ENCODE measurements at places on chromosomes 5 and 9.
A peak's percentile ranks its signal among the peaks of the same experiment; 100 is the strongest.

- no peak for DNase-seq
Measured at GRCh38 chr9:27626244-27627187, 53.2 kb upstream of the C9orf72 start.

DNA sequence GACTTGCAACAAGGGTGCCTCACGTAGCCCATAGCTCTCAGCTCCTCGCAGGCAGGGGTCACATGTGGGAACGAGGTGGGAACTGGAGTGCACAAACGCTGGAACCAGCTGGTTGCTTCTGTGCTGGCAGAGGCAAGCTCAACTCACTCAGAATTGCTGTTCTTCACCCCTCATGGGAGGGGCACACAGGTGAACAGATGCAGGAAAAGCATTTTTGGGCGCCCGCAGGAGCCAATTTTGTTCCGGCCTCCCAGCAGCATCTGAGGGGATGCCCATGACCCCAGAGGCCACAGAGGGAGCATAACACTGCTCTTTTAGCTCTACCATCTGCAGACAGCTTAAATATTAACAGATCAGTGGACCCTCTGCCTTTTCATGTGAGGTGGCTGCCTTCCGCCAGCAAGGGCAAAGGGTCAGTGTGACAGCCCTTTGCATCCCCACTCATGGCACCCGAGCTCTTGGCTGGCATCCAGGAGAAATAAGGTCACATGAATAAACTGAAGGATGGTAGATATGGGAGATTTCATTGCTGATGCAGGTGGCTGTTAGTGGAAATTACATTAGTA is 196.2 kb downstream of the SLCO4C1 start:
- DNase-seq, result no peak

DNA sequence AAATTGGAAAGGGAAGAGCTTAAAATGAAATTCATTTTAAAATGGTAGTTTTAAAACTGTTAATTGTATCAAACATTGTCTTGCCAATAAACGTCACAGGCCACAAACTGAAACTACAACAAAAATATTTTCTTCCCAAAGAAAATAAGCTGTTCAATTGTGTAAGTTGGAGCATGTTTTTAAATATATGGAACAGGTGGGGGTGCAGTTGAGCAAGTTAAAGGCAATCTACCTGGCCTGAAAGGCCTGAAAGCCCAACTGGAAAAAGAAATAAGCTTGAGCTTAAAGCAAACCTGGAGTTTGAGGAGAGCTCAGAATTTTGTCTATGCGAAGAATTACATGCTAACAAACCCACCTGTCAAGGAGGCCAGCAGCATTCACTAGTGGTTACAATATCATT is 439.5 kb downstream of the ACTL7B start:
- DNase-seq, result no peak

GRCh38 chr5:164191240-164191639 is 685.8 kb downstream of the MAT2B start:
- peak; percentile 62 for DNase-seq

GRCh38 chr5:20213803-20214202 is 225.8 kb upstream of the CDH18 start:
- DNase-seq, result no peak

DNA sequence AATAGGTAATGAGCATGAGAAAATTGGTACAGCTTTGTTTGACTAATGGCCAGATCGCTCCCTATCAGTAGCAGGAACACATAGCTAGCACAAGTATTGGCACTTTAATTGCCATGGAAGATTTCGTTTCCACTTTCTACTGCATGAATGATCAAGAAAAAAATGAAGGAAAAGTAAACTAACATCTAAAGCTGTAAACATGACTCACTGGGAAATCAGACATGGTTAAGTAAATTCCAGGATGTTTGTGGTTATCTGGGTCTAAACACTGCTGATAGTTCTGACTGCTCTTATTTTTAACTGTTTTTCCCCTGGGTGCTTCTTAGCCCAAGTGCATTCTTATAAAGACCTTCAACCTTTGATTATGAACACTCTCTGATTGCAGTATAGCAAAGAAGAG is 388.9 kb downstream of the NR2F1-AS1 start:
- peak; percentile 45 for DNase-seq

DNA sequence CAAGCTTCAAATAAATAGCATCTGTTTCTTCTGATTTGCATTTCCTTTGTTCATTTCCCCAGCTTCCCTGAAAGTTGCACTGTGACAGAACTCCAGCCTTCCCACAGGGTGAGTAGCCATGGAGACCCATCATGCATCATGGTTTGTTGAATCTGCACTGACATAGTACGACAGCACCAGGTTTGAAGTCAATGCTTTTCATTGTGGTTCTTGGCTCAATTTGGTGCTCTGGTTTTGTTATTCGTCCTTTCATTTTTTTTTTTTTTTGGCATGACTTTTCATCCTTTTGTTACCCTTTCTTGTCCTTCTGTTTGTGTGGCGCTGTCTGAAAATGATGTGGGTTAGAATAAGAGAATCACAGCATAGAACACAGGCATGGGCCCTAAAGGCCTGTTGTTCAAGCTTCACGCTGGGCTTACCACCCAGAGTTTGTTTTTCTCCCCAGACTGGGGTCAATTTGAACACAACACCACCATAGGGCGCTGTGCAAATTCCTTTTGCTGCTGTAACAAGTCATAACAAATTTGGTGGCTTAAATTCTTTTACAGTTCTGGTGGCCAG is 206.2 kb upstream of the CDH10 start:
- no peak for DNase-seq

GRCh38 chr5:113692891-113693457 is 179.5 kb downstream of the YTHDC2 start:
- DNase-seq, result no peak

- no peak for DNase-seq
Measured at GRCh38 chr5:2047341-2047927, 164.7 kb upstream of the IRX4 start.

DNA sequence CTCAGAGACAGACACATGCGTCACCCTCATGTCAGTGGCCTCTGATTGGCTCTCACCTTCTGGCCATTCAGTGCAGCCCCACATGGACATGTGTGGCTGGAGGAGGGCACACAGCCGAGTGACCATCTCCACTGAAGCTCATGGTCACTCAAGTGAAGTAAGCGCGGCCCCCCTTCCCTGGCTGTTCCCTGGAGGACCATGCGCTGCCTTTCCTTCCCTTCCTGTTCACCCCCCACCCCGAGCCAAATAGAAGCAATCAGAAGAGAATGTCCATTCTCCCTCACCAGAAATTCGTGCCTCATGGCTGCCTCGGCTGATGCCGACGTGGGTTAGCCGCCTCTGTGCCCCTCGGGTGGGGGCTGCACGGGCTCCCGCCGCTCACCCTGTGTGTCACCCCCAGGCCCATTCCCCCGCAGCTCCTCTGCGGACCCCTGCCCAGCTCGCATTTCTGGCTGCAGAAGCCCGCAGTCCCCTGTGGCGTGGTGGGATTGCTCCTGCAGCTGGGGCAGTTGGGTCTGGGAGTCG is 12.5 kb upstream of the COL5A1 start:
- no peak for DNase-seq

DNA sequence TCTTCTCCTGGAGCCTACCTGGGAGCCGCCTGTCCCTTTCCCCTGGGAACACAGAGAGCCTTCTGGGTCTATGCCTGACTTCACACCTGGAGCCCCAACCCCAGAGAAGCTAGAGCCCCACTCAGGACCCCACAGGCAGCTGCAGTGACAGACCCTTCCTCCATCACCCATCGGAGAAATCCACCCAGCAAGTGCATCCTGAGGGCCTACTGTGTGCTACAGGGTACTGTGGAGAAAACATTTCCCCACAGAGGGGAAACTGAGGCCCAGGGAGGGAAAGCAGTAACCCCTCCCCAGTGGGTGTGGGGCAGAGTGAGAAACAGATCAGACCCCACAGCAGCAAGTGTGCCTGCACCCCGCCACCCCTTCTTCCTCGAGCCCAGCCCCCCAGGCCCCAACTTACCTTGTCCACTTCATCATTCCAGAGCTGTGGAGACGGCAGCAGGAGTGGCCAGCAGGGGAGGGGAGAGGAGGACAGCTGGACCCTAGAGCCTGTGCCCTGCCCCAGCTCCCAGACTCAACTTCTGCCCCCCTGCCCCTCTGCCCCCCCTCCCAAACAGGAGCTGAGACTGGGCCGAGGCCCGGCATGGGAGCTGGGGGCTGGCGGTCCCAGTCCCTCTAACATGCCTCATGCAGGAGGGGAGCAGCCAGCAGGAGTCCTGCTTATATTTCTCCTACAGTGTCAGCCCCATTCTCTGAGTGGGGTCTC is 17.7 kb downstream of the SH3GLB2 start:
- DNase-seq, result no peak

GRCh38 chr9:4618700-4619099 is 43.4 kb upstream of the PLPP6 start:
- no peak for DNase-seq

GRCh38 chr5:176725521-176726280 is 78.4 kb downstream of the TSPAN17 start:
- no peak for DNase-seq

DNA sequence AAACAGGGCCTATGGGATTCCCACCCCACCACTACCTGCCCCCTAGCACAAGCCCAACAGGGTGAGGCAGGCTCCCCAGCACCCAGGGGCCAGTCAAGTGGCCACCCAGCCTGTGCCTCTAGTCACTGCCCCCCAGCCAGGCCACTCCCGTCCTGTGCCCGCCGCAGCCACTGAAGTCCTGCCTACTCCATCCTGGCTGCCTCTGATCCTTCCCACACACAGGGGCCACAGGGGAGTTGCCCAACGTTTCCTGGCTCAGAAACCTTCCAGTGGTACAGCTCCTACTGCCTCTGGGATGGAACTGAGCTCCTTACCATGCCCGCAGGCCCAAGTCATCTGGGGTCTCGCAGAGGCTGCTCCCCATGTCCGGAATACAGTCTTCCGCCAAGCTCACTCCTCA is 70.2 kb upstream of the STXBP1 start:
- DNase-seq, result no peak

DNA sequence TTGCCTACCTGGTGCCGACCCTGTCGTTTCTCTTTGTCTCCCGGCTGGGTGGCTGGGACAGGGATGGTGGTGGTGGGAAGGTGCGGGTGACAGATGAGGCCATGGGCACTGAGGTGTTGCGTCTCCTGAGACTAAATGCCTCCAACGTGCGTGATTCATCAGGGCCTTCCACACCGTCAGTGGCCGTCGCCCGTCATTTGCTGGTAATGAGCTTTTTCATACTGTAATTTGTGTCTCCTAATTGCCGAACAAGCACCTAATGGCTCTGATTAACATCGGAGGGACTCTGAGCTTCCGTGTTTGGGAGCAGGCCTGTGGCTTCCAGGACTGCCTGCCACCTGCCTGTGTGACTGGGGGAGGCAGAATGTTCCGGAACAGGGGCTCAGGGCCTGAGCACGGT is 35.2 kb downstream of the RXRA start:
- no peak for DNase-seq

GRCh38 chr9:35114113-35114839 is 1.4 kb downstream of the ATOSB start:
- DNase-seq, result no peak

- DNase-seq, result no peak
Measured at GRCh38 chr5:143405849-143406098, 2.3 kb upstream of the NR3C1 start.

DNA sequence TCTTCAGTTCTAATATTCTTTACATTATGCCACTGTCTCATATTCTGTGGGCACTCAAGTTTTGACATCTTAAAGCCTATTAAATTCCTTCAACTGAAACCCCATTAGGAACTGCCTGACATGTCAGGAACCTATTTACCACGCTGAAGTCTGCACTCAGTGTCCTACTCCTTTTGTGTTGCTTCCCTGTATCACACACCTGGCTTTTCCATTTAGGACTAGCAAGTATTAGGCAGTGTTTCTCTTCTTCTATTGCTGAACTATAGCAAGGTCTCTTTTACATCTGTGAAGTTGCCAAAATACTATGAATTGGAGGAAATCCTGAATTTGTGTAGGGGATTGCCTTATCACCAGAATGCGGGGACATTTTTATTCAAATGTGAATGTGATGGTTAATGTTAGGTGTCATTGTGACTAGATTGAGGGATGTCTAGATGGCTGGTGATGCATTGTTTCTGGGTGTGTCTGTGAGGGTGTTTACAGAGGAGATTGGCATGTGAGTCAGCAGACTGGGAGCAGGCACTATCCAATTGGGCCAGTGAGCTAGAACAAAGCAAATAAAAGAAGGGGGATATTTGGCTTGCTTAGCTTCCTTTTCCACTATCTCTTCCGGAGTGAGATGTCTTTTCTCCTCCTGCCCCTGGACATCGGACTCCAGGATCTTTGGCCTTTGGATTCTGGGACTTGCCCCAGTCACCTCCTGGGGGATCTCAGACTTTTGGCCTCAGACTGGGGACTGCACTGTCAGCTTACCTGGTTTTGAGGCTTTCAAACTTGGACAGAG is 21.2 kb upstream of the VCAN start:
- DNase-seq, result no peak

DNA sequence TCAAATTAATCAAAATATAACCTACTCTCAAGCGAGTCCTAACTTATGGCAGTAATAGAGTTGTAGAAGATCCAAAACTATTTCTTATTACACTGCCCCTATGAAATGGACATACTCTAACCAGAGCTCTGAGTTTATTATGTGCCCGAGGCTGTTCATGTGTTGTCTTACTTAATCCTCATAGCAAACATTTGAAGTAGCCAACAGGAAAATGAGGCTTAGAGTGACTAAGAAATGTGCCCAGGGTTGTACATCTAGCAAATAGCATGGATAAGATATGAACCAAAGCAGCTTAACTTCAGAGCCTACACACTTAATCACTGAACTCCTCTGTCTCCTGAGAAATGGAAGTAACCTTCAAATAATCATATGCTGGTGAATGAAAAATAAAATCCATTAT is 1551.7 kb downstream of the MAT2B start:
- DNase-seq, result no peak

DNA sequence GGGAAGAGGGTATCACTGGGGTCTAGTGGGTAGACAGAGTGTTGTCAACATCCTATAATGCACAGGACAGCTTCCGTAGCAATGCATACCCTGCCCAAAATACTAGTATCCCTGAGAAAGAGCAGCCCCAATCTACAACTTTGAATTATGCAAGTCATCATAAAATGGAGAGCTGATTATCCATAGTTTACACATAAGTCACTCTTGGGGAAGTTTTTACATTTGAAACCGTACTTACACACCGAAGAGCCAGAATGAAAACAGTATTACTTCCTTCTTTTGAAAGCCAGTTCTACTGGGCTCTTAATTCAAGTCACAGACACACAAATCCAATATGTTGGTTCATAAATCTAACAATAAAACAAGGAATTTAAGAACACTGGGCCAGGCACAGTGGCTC is 21.6 kb downstream of the RNF145 start:
- DNase-seq, result no peak

DNA sequence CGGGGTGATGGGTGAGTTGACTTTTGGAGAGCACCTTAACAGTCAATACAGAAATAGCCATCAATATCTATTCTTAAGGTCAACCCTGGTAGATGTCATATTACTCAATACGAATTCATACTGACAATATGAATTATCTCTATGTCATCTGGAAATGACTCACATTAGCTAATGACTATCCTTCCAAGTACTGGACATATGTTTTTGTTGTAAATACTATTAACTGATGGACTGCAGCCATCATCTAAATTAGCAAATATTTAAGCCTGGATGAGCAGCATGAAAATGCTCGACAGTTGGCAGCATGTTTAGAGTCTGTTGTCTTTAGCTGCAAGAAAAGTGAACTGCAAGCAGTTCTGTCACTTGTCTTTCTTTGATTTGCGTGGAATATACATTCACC is 19.6 kb upstream of the ISOC1 start:
- no peak for DNase-seq

- DNase-seq, result no peak
Measured at GRCh38 chr9:68522131-68522530, 18.6 kb downstream of the TMEM252 start.

Measured in HS-27A (cell line).